Activated CD8-positive, alpha-beta memory T cell treated with anti-CD3 and anti-CD28 coated beads, Interleukin-2, amount 50 U/mL, for 4 hours (primary cell): ENCODE measurements at places on chromosomes 5 and 9.

GRCh38 chr5:33143405-33144123 is 297.2 kb upstream of the TARS1 start:
- DNase-seq, result no peak

DNA sequence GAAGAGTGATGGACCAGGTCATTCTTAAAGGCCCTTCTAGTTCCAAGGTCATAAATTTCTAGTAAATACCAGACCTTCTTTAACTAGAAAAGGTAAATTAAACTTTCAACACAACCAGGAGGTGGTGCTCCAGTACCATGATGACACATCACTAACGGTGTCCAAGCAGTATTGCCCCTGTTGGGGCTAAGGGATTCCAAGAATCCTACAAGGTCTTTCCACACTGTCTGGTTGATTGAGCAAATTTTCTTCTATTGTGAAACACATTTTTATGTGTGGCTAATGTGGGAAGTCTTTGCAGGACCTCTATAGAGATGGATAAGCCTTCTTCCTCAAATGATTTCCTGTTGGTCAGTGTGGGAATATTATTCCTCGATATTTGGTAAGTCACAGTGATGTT is 459.6 kb upstream of the PAPPA start:
- no peak for DNase-seq

GRCh38 chr5:107248066-107248695 is 422.6 kb downstream of the EFNA5 start:
- peak; percentile 21 for DNase-seq

DNA sequence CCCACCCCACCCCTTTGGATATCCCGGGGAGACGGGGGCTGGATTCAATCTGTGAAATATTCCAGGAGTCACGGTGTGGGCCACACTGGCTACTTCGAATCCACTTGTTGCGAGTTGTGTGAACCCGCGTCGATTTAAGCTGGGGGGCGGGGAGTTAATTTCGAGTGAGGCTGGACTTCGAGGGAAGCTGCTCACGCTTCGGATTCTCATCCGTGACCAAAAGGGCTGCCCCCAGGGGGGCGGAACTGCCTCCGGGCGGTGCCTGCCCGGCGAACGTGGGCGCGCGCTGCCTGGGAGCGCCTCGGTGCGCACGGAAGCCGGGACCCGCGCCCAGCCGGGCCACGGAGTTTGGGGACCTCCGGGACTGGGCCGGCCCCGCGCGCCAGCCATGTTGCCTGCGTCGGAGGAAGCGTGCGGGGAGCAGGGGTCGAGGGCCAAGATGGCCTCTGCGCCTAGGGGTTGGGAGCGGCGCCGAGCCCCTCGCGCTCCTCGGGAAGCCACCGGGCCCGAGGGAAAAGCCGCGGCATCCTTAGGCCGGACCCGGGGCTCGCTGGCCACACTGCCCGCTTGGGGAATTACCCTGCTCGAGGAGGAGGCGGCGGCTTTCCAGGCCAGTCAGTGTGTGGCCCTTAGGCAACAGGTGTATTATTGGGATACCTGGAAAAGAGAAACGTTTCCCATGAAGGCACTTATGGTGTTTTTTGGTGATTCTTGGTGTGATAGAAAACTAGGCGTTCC is 975 bp downstream of the OCLN start:
- DNase-seq, result no peak

DNA sequence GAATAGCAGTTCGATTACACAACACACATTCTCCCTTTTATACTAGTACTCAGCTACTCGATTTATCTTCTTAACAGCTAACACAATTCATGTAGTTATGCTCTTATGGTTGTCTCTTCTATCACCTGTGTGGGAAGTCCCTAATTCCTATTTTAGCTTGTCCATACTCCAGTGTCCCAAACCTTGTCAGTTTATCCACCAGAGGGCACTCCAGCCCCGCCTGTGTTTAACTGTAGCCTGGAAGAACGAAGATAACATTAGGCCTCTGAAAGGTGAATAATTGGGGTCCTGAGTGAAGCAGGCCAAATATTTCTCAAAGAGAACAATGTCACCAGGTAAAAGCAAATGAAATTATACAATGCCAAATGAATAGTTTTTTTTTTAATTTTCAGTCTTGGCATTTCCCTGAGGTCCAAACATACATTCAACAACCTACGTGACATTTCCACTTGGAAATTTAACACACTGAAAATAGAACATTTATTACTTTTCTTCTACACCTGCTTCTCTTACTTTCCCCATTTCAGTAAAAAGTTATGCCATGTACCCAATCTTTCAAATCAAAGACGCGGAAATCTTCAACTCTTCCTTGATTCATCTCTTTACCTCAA is 560.7 kb downstream of the HTR1A start:
- no peak for DNase-seq

GRCh38 chr5:163089230-163089629 is 348.2 kb upstream of the CCNG1 start:
- DNase-seq, result no peak

GRCh38 chr5:82204567-82204966 is 73.6 kb downstream of the RPS23 start:
- DNase-seq, result no peak

DNA sequence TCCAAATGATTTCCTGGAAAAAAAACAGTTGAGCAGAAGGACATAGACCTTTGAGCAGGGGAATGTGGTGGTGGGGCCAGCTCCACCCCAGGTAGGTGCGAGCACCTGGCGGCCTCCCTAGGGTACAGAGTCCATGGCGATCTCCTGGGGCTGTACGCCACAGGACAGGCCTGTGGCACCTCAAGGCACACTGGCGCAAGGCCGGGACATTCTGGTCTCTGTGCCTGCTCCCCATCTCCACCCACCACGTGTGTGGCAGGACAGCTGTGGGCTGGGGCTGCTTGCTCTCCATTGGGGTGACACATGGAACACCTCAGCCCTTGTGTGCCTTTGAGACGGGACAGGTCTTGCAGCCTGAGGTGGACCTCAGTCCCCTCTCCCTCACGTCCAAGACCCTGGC is 25.2 kb downstream of the WNK2 start:
- DNase-seq, result no peak

GRCh38 chr5:107293541-107294210 is 377.1 kb downstream of the EFNA5 start:
- DNase-seq, result no peak
